ENCODE measurements at places on chromosomes 13 and 19.

- no peak for DNase-seq
These were observed 221.3 kb upstream of the SLITRK6 start for GRCh38 chr13:86020351-86021002.

DNA sequence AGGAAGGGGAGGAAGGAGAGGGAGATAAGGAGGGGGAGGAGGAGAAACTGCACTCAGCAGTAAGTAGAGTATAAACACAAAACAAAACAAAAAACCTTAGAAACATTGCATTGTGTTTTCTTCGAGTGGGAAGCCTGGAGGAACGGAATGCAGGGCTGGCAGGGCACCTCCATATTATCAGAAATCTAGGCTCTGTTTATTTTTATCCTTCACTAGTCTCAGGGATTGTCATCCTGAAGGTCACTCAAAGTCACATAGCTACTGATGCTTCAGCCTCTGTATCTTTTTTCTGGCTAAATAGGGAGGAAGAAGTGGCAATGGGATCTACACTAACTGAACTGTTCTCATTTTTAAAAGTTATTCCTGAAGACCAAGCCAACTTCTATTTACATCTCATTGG lies 467.8 kb downstream of the KCTD12 start:
- no peak for DNase-seq

DNA sequence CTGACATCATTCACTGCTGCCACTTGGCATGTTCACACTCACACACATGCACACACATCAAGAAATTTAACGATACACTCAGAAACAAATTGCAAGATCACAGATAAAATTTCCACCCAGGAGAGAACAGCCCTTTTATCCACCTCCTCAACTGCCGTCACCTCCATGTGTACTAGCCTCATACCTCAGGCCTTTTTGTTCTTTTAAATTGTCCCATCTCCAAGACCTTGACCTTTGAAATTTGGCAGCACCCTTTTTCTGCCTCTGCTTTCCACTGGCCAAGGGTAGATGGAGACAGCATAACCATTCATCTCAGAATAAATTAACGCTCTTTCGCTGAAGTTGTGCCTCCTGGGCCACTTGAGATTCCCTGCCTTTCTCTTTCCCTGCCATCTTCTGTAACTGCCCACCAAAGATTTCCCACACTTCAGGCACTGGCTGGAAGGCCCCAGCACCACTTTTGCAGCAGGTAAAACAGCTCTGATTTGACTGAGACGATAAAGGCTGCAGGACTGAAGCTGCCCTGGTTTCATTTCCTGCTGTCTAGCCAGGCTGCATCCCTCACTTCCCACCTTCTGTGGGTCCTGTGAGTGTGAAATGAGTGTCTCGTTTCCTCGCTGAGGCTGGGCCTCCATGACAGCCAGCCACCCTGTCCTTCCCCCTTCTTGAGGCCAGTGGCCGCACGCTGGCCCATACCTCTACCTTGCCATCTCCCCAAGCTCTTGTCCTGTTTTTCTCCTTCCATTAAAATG lies 39.3 kb downstream of the MBNL2 start:
- DNase-seq: no peak

GRCh38 chr19:5697890-5698634 lies 8.0 kb downstream of the RPL36 start:
- DNase-seq: no peak

GRCh38 chr13:76016799-76017400 lies 380.8 kb downstream of the LMO7 start:
- no peak for DNase-seq

DNA sequence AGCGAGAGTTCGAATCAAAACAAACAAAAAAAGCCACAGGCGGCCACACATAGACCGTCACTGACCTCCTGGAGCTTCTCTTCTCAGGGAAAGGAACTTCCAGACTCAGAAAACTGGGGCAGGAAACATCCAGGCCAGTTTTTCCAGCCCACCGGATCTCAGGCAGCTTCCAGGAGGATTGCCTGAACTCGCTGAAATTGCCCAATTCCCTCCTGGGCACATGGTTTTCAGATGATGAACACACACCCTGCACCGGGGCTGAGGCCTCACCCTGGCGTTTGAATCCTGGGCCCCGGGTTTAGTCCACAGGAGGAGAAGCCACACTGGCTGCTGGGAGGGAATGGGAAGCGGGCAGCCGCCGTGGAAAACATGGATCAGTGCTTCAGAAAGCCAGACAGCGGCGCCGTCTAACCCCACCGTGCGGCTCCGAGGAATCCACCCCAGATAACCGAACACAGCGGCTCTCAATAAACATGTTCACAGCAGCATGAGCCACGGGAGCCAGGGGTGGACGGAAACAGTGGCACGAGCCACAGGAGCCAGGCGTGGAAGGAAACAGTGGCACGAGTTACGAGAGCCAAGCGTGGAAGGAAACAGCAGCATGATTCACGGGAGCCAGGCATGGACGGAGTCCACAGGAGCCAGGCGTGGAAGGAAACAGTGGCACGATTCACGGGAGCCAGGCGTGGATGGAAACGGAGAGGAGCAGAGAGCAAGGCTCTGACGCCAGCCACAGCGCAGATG lies 18.2 kb upstream of the PTBP1 start:
- DNase-seq: no peak

DNA sequence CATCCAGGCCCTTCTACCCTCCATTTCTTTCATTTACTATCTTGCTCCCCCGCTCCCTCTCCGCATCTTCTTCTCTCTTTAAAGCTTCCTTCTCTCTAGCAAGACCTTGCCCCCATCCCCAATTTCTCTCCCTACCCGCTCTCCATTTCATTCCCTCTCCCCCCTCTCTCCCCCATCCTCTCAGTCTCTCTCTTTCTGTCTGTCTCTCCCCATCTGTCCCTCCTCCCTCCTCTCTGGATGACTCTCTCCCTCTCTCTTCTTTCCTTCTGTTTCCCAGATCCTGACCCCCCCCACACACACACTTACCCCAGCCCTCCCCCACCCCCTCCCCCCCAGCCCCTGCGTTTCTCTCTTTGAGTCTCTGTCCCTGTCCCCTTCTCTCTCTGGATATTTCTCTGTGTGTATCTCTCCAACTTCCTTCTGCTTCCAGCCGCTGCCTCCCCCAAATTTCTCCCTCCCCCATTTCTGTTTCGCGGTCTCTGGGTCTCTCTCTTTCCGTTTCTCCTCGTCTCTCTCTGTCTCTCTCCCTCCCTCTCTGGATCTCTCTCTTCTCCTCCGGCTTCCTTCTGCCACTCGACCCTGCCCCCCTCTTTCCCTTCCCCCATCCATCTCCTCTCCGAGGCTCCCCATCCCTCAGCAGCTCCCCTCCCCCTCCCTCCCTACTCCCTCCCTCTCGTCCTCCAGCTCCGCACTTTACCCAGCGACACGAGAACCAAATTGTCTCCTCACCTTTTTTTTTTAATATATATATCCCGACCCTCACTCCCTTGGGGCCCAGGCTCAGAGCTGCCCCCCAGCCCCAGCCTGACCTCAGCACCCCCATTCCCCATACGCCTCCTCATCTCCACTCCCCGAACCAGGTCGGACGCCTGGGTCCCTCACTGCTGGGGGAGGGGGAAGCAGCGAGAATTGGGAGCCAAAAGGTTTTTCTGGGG lies 3.6 kb upstream of the CACNG8 start:
- DNase-seq: no peak

DNA sequence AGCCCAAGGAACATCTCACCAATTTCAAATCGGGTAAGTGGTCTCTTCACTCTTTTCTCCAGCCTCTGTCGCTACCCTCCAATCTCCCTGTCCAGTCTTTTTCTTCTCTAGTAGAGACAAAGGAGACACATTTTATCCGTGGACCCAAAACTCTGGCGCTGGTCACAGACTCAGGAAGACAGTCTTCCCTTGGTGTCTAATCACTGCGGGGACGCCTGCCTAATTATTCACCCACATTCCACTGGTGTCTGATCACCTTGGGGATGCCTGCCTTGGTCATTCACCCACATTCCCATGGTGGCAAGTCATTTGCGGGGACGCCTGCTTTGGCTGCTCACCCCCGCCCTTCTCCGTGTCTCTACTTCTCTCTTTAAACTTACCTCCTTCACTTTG lies 13.8 kb upstream of the OR10H1 start:
- no peak for DNase-seq

DNA sequence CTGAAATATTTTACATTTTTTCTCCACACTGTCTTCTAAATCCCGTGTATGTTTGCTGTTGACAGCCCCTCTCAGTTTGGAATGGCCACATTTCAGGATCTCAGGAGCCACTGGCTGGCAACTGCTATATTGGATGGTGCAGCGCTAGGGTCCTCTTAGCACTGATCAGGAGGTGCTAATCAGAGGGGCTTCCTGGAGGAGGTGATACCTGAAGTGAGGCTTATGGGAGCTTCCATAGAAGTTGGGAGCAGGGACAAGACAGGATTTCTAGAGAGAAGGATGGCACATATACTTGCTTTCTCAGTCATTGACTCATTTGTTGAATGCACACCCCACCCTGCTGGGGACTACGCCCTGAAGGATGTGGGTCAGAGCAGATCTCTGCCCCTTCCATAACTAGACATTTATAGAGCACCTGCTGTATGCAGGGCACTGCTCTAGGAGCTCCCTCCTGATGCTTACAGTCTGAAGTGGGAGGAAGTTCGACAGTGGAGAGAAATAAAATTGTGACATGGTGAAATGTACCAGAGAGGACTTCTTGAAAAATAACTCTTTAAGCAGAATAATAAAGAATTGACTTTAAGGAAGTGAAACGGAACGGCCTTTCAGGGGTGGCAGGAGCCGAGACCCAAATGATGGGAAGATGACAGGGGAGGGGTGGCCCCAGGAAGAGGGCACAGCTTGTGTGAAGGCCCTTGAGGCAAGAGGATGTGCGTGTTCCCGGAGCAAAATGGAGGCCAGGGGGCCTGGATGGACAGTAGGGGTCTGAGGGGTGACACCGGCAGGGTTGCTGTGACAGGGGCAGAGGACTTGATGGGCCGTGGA lies 13.1 kb downstream of the AP2A1 start:
- no peak for DNase-seq

- DNase-seq: no peak
These were observed 329.7 kb downstream of the NDFIP2 start for GRCh38 chr13:79810669-79811068.

- DNase-seq: no peak
These were observed 227.5 kb downstream of the DCT start for GRCh38 chr13:94251831-94252608.

GRCh38 chr19:4225885-4226284 lies 3.4 kb upstream of the EBI3 start:
- no peak for DNase-seq

GRCh38 chr19:35592226-35592625 lies 6.3 kb downstream of the PMIS2 start:
- DNase-seq: no peak

- no peak for DNase-seq
These were observed 230.7 kb upstream of the PRR20A start for GRCh38 chr13:56909896-56910600.

DNA sequence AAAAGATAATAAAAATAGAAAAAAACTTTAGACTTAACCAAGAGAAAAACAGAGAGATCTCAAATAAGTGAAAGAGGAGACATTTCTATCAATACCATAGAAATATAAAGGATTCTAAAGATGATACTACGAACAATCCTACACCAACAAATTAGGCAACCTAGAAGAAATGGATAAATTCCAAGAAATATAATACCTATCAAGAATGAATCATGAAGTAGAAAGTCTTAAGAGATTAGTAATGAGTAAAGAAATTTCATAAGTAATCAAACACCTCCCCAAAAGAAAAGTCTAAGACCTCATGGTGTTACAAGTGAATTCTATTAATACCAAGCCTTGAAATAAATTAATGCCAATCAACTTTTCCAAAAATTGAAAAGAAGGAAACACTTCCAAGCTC lies 1584.5 kb upstream of the MIR17HG start:
- DNase-seq: no peak

GRCh38 chr19:36378625-36379509 lies at the start of gene ZFP14:
ZFP14 (minus strand) TSS chr19:36379201; CDS start chr19:36367892, 11,309 bp downstream.
- DNase-seq: peak; percentile 87

DNA sequence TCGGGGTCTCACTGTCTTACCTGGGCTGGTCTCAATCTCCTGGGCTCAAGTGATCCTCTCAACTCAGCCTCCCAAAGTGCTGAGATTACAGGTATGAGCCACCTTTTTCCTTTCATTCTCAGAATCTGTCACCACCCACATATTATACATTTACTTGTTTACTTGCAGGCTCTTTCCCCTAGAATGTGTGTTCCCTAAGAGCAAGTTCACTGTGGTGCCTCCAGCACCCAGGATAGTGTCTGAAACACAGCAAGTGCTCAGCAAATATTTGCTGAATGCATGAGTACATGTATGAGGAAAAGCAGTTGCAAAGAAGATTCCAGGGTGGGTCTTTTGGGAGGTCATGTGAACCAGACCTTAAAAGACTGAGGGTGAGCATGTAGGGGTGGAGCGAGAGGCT lies 96.8 kb downstream of the RGCC start:
- no peak for DNase-seq

DNA sequence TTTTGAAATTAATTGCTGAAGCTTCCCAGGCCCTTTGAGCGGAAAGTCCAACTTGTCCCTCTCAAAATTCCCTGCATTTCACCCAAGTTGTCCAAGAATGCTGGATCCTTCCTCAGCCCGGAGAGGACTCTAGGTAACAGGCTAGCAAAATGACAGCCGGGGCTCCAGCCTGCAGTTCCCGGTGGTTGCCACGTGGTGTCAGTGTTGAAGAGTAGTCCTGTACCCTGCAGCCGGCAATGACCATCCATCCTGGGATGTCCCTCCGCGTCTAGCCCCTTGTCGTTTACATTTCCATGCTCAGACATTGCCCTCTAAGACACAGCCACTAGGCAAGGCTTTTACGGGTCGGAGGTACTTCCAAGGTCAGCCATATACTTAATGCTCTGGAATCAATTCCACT lies 31.4 kb upstream of the MTIF3 start:
- no peak for DNase-seq

- no peak for DNase-seq
These were observed 219.1 kb upstream of the NBEA start for GRCh38 chr13:34722922-34723321.

DNA sequence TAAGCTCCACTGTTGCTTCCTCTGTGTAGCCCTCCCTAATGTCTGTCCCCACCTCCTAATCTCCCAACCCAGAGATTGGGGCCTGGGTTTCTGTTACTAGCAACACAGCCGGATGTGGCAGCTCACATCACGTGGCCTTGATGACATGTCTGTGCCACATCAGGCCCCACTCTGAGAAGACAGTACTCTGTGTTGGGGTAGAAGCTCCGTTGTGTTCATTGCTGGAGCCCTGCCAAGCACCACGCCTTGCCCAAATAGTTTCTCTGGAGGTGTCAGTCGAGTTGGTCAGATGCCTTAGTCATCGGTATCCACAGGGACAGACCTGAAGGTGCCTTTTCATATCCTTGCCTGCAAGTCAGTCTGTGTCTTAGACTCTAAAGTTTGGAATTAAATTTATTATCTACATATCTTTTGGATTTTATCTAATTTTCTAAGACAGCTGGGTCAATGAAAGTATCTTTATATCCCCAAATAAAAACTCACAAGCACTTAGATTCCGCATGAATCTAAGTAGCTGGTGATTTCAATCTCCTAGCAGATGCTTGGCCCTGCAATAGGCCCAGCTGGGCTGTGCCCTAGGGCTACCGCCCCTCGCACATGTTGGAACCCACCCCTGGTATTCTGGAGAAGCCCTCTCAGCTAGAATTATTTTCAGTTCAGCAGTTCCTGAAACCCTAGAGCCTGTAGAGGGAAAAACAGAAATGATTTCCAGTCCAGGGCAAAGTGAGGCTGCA lies 204.0 kb upstream of the TSHZ3 start:
- no peak for DNase-seq

- DNase-seq: no peak
These were observed 409.0 kb downstream of the COG6 start for GRCh38 chr13:40064154-40065097.

- no peak for DNase-seq
These were observed 60.0 kb downstream of the ZNF627 start for GRCh38 chr19:11657307-11657706.
